ENCODE measurements at places on chromosomes 3 and 15. TPM values are rescaled to one million over a fixed set of nuclear protein-coding genes. Genes with fewer than 3 reads are reported as not detected.

The DGKG gene
- 24.1 TPM for total RNA-seq

The ALDH1A2 gene
- not detected for total RNA-seq

The CLSTN2 gene
- total RNA-seq, result 3.1 TPM

The EFCAB12 gene
- total RNA-seq, result 0.61 TPM

The SLC22A13 gene
- 1.5 TPM for total RNA-seq

The STAB1 gene
- total RNA-seq, result 6.3 TPM

The NRROS gene
- total RNA-seq, result 0.42 TPM

The FBLN2 gene
- total RNA-seq, result 2.1 TPM

The PLSCR5 gene
- total RNA-seq, result not detected

The LIPH gene
- total RNA-seq, result not detected

The PCBP4 gene
- total RNA-seq, result 1,577 TPM

The IRAK2 gene
- 0.20 TPM for total RNA-seq

The UROC1 gene
- total RNA-seq, result not detected

- peaks cover 8% of the 10 kb centered on the region for H3K27me3 ChIP-seq
- no peaks in the 10 kb centered on the region for H3K36me3 ChIP-seq
- peaks cover 4% of the 10 kb centered on the region for H3K4me1 ChIP-seq
- DNase-seq, result no peak
- H3K4me3 ChIP-seq, result no peak overlapping the region
These were observed 62.1 kb upstream of the WNT5A start for GRCh38 chr3:55549177-55549576.

DNA sequence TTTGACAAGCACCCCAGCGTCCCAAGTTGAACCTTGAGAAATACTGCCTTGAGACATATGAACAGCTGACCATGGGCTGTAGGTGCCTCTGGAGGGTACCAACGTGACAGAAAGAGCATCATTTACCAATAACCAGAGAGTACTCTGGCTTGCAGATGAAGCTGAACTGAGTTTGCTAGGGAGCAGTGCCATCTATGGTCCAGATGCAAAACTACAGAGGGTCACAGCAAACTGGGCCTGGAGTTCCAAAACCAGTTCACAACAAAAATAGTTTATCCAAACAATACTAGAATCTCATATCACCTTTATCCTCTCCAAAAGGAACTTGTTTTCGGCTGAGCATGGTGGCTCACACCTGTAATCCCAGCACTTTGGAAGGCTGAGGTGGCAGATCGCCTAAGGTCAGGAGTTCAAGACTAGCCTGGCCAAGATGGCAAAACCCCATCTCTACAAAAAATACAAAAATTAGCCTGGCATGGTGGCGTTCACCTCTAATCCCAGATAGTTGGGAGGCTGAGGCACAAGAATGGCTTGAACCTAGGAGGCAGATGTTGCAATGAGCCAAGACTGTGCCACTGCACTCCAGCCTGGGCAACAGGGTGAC lies 69.3 kb downstream of the CHAC1 start:
- no peak overlapping the region for H3K27ac ChIP-seq
- H3K4me3 ChIP-seq, result no peak overlapping the region
- peaks cover 2% of the 10 kb centered on the region for H3K4me1 ChIP-seq
- H3K36me3 ChIP-seq, result no peaks in the 10 kb centered on the region
- peak; percentile 61 for DNase-seq

GRCh38 chr3:101646726-101647125 lies 30.2 kb downstream of the ZBTB11 start:
- DNase-seq, result no peak
- no peak overlapping the region for H3K27ac ChIP-seq
- H3K4me1 ChIP-seq, result no peaks in the 10 kb centered on the region
- no peaks in the 10 kb centered on the region for H3K36me3 ChIP-seq
- no peak overlapping the region for H3K4me3 ChIP-seq

DNA sequence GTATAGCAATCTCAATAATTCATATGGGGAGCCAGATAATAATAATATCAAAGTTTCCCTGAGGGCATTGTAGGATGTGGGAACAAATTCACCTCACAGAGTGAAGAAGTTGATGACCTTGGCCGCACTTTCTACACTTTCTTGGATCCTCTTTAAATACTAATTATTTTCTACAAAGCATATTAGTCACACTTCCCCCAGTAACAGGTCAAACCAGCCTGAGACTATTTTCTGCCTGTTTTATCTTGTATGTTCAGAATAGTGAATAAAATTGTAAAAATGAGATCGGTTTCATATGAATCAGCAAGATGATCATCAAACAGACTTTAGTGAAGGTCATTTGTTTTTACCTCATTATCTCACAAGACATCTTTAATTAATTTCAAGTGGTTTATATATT lies 2.3 kb upstream of the OR5K3 start:
- no peaks in the 10 kb centered on the region for H3K27me3 ChIP-seq
- no peak for DNase-seq
- H3K4me3 ChIP-seq, result peak overlapping the region; percentile 36
- H3K36me3 ChIP-seq, result no peaks in the 10 kb centered on the region
- no peak overlapping the region for H3K27ac ChIP-seq

- no peak overlapping the region for H3K27ac ChIP-seq
- H3K27me3 ChIP-seq, result no peaks in the 10 kb centered on the region
- no peak overlapping the region for H3K4me3 ChIP-seq
- DNase-seq, result no peak
These were observed 4.0 kb downstream of the PLA2G4D start for GRCh38 chr15:42090370-42090769.

DNA sequence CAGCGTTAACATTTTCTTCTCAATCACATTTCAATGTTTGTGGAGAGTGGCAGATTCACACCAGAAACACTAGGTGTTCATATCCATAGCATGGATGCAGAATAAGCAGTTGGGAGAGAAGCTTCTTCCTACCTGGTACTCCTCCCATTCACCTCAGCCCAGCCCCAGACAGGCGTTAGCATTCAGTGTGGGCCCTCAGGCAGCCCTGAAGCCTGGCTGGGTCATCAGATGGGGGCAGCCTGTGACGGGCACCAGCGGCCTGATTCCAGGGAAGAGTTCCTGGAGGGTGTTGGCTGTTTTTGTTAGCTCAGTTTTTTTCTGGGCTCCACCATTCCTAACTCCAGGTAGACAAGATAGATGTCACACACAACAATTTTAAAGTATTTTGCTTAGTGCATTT lies 31.1 kb downstream of the APH1B start:
- H3K36me3 ChIP-seq, result no peaks in the 10 kb centered on the region
- no peaks in the 10 kb centered on the region for H3K27me3 ChIP-seq
- no peaks in the 10 kb centered on the region for H3K4me1 ChIP-seq
- no peak overlapping the region for H3K27ac ChIP-seq
- no peak for DNase-seq

- H3K4me1 ChIP-seq, result no peaks in the 10 kb centered on the region
- H3K4me3 ChIP-seq, result no peak overlapping the region
- no peak overlapping the region for H3K27ac ChIP-seq
- DNase-seq, result no peak
- H3K27me3 ChIP-seq, result no peaks in the 10 kb centered on the region
These were observed 1012.2 kb upstream of the CADM2 start for GRCh38 chr3:83946554-83946953.

GRCh38 chr3:137061186-137061585 lies 103.4 kb downstream of the IL20RB start:
- no peak for DNase-seq
- no peak overlapping the region for H3K4me3 ChIP-seq
- no peaks in the 10 kb centered on the region for H3K36me3 ChIP-seq
- no peaks in the 10 kb centered on the region for H3K4me1 ChIP-seq
- H3K27ac ChIP-seq, result no peak overlapping the region

DNA sequence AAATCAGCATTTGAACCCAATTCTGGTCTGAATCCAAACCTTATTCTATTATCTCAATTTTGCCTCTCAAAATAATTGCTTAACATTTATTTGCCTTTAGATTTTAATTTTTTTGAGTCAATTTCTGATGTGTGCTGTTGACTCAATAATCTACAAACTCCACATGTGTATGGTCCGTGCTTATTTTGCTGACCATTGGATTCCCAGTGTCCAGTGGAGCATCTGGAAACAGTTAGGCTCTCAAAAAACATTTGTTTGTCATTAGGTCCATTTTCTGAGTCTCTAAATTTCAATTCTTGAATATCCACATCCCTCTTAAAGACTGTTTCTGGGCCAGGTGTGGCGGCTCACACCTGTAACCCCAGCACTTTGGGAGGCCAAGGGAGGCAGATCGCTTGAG lies 19.2 kb upstream of the MYZAP start:
- no peaks in the 10 kb centered on the region for H3K4me1 ChIP-seq
- H3K4me3 ChIP-seq, result no peak overlapping the region
- DNase-seq, result no peak
- peaks cover 4% of the 10 kb centered on the region for H3K27me3 ChIP-seq

GRCh38 chr3:117589454-117589853 lies 879.9 kb downstream of the TUSC7 start:
- H3K36me3 ChIP-seq, result no peaks in the 10 kb centered on the region
- H3K4me1 ChIP-seq, result peaks cover 29% of the 10 kb centered on the region
- peak overlapping the region; percentile 52 for H3K4me3 ChIP-seq
- peak overlapping the region; percentile 74 for H3K27ac ChIP-seq
- H3K27me3 ChIP-seq, result no peaks in the 10 kb centered on the region

GRCh38 chr3:66747696-66748095 lies 246.9 kb upstream of the LRIG1 start:
- peak overlapping the region; percentile 76 for H3K27ac ChIP-seq
- no peak for DNase-seq

DNA sequence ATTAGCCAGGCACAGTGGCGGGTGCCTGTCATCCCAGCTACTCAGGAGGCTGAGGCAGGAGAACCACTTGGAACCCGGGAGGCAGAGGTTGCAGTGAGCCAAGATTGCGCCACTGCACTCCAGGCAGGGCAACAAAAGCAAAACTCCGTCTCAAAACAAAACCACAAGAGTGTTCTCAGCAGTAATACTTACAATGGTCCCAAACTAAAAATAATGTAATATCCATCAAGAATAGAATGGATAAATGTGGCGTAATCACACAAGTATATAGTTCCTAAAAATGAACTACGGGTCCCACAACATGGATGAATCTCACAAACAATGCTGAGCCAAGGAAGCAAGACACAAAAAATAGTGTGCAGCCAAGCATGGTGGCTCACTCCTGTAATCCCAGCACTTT lies 39.2 kb downstream of the STAG1 start:
- H3K27ac ChIP-seq, result no peak overlapping the region
- H3K4me3 ChIP-seq, result no peak overlapping the region
- no peak for DNase-seq
- H3K36me3 ChIP-seq, result no peaks in the 10 kb centered on the region
- no peaks in the 10 kb centered on the region for H3K4me1 ChIP-seq
- H3K27me3 ChIP-seq, result no peaks in the 10 kb centered on the region

DNA sequence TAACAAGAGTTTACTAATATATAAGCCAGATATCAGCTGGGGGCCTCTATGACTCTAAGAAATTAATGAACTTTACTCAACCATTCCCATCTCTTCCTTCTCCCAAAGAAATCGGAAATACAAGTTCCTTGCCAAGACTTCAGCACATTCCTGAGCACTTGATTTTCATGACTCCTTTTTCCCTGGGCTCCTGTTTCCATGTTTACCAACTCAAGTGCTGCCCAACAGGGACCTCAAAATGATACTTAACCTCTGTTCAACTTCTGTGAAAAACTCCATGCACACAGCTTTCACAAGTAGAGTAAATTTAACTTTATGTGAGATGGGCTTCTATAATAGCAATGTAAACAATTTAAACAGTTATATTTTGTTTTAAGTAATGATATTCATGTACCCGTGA lies 315.8 kb upstream of the CDIN1 start:
- peaks cover 5% of the 10 kb centered on the region for H3K4me1 ChIP-seq
- no peak overlapping the region for H3K27ac ChIP-seq
- no peak for DNase-seq
- H3K4me3 ChIP-seq, result no peak overlapping the region
- no peaks in the 10 kb centered on the region for H3K36me3 ChIP-seq
- H3K27me3 ChIP-seq, result no peaks in the 10 kb centered on the region

- no peak overlapping the region for H3K27ac ChIP-seq
- no peak for DNase-seq
- no peak overlapping the region for H3K4me3 ChIP-seq
- peaks cover 14% of the 10 kb centered on the region for H3K4me1 ChIP-seq
- no peaks in the 10 kb centered on the region for H3K36me3 ChIP-seq
These were observed 12.9 kb downstream of the NLGN1 start for GRCh38 chr3:173410436-173410835.

- DNase-seq, result no peak
- H3K4me3 ChIP-seq, result no peak overlapping the region
- no peak overlapping the region for H3K27ac ChIP-seq
- H3K27me3 ChIP-seq, result no peaks in the 10 kb centered on the region
- H3K36me3 ChIP-seq, result peaks cover 4% of the 10 kb centered on the region
These were observed 109.5 kb upstream of the ABHD17C start for GRCh38 chr15:80585544-80586018.

DNA sequence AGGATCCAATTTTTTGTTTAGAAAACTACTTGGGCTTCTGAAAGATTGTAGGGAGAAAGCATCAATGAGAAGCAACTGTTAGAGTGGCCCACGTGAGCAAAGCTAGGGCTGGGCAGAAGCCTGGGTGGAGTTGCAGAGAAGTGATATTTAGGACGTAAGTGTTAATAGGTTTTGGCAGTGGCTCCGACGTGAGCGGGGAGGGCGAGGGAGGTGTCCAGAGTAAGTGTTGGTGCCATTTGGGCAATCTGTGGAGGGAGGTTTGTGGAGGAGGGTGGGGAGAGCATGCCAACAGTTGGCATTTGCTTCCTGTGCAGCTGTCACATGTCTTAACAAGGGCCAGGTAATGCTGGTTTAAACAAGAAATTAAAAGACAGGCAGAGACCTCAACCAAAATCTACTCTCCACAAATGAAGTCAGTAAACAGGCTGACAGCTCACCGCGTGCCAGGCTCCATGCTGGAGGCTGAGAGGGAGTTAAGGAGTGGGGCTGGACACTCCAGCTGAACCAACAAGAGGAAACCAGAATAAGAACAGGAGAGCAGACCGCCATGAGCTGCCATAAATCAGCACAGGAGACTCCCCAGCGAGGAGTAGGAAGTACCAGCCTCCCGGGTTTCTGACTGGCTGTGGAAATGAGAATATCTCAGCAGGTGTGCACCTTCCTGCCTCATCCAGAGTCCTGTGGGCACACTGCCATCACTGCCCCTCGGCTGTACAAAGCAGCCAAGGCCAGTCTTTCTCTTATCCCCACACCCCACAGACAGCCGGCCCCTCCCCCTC lies 232.6 kb downstream of the ABHD5 start:
- no peaks in the 10 kb centered on the region for H3K36me3 ChIP-seq
- no peak overlapping the region for H3K4me3 ChIP-seq

DNA sequence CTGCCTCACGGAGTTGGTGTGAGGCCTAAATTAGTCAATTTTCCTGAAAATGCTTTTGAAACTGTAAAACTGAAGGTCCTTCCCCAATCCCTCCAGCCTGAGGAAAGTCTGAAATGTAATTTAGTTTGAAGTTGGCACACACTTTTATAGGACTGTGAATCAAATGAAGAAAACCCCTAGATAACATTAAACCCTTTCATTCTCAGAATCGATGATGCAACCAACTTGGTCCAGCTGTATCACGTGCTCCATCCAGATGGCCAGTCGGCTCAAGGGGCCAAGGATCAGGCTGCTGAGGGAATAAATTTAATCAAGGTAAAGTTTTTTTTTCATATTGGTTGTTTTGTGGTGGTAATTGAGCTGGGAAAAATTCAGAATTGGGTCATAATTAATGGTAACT lies 11.7 kb downstream of the MRPS22 start:
- DNase-seq, result no peak
- H3K4me1 ChIP-seq, result peaks cover 6% of the 10 kb centered on the region
- H3K4me3 ChIP-seq, result no peak overlapping the region
- H3K27ac ChIP-seq, result peak overlapping the region; percentile 75
- no peaks in the 10 kb centered on the region for H3K36me3 ChIP-seq
- no peaks in the 10 kb centered on the region for H3K27me3 ChIP-seq

GRCh38 chr3:9826815-9827573 lies 16.8 kb downstream of the RPUSD3 start:
- H3K27ac ChIP-seq, result peak overlapping the region; percentile 52
- no peaks in the 10 kb centered on the region for H3K4me1 ChIP-seq
- no peak overlapping the region for H3K4me3 ChIP-seq
- DNase-seq, result peak; percentile 36
- H3K27me3 ChIP-seq, result peaks cover 2% of the 10 kb centered on the region

Data from glutamatergic neuron (in vitro differentiated cells).